Camera-type eye (tissue), 1 donor: ENCODE measurements at places on chromosomes 12 and 14. TPM values are rescaled to one million over a fixed set of nuclear protein-coding genes. Genes with fewer than 3 reads are reported as not detected.

PRH1 gene
- total RNA-seq: 117 TPM

PDE3A gene
- total RNA-seq: 72.1 TPM

CLEC6A gene
- total RNA-seq: 0.27 TPM

ERH gene
- total RNA-seq: 89.6 TPM

NKX2-1 gene
- total RNA-seq: not detected

RFLNA gene
- total RNA-seq: 11.1 TPM

STAC3 gene
- 55.6 TPM for total RNA-seq

LTBP2 gene
- 49.8 TPM for total RNA-seq

SALL2 gene
- 35.7 TPM for total RNA-seq

PFDN5 gene
- 295 TPM for total RNA-seq

ARHGAP9 gene
- total RNA-seq: 4.0 TPM

HOXC6 gene
- total RNA-seq: not detected

RASSF9 gene
- 5.9 TPM for total RNA-seq

STAB2 gene
- 1.3 TPM for total RNA-seq

DGKA gene
- 35.2 TPM for total RNA-seq

P3H3 gene
- total RNA-seq: 97.3 TPM

PLXNC1 gene
- 73.7 TPM for total RNA-seq

GPR84 gene
- 0.16 TPM for total RNA-seq

RND1 gene
- total RNA-seq: 2.3 TPM

TMTC1 gene
- 39.4 TPM for total RNA-seq

DNAH10 gene
- total RNA-seq: 1.3 TPM

SLC6A12 gene
- total RNA-seq: 4.0 TPM

CCDC197 gene
- not detected for total RNA-seq

GNG2 gene
- total RNA-seq: 86.6 TPM

LTBR gene
- 21.1 TPM for total RNA-seq

LMNTD1 gene
- not detected for total RNA-seq

GYS2 gene
- total RNA-seq: not detected

GPRC5D gene
- total RNA-seq: not detected

CNTN1 gene
- 159 TPM for total RNA-seq

CCDC196 gene
- not detected for total RNA-seq

DDN gene
- total RNA-seq: 1.0 TPM

TDRD9 gene
- total RNA-seq: 11.0 TPM

OR4K14 gene
- not detected for total RNA-seq

SLC38A4 gene
- total RNA-seq: 0.88 TPM

MIP gene
- 303 TPM for total RNA-seq
